Kidney epithelial cell (primary cell): ENCODE measurements at places on chromosomes 5 and 9. TPM values are rescaled to one million over a fixed set of nuclear protein-coding genes. Genes with fewer than 3 reads are reported as not detected.

FOXD1 gene
- total RNA-seq: 14.7 and 22.0 TPM in 2 replicates

SPAAR gene
- not detected in 2 replicates for total RNA-seq

SPATA31D4 gene
- total RNA-seq: not detected in 2 replicates

ECSCR gene
- total RNA-seq: not detected in 2 replicates

TICAM2 gene
- total RNA-seq: 0.55 and 2.3 TPM in 2 replicates

- no peak for DNase-seq
Measured at GRCh38 chr5:138448481-138449398, 9.9 kb downstream of the REEP2 start.

DNA sequence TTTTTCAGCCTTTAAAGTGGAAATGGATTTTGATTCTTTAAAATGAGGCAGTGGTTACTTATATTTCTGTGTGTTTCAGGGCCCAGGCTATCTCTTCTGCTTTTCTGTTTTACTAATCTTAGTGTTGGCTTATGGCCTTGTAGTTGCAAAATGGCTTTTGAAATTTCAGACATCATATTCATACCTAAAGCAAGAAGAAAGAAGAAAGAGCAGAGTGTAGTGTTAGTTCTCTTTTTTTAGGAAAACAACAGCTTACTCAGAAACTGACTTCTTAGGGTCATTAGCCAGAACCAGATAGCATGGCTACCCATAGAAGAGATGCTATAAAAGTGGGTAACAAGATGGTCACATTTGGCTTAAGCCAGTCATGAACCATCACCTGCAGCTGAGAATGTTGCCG lies 20.9 kb downstream of the ZBED3 start:
- no peak for DNase-seq

DNA sequence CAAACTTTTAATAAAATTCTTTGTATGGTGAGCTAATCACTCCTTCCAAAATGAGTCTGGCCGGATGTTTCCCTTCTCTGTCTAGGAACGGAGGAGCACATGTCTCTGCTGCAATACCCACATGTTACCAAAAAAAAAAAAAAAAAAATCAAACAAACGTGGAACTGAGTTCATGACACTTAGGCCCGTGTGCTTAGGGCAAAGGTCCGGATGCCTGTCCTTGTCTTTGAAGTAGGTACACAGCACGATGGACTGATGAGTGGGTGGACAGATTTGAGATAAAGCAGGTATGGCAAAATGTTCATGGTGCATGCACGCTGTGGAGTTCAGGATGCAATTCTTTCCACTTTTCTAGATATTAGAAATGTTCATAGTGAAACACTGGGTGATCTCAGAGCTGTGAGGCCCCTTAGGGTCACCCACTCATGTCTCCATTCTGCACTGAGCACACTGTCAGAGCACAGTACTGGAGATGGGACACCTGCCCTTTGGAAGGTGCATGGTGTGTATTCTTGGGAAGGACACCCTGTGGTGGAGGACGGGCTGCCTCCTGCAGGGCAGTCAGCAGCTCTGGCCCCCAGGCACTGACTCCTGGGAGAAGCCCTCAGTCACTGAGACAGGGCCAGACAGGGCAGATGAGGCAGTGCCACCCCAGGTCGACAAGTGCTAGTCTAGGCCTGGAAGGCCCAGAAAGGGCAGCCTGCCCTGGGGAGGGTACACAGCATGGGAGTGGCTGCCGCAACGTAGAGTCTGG lies 43.6 kb downstream of the GADD45G start:
- no peak for DNase-seq

GRCh38 chr5:98111686-98112085 lies 661.8 kb upstream of the RGMB start:
- no peak for DNase-seq

DNA sequence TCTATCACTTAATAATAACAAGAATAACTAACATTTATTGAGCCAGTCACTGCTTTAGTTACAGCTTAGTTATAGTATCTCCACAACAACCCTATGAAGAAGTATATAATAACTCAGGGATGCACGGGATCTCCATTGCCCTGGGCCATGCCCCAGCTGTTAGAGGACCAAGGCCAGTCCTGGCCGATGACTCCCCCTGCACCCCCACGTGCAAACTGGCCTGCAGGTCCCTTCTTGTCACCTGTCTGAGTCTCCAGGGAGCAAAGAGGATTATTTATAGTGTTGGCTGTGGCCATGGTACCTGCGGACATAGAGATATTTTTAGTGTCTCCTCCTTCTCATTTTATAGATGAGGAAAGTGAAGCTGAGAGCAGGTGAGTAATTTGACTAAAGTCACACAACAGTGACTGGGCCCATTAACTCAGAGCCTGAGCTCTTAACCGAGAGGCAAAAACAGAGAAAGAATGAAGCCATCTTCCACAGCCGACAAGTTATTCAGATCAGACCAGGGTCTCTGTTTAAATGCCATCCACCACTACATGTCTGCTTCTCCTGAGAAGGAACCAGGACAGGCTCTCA lies 94.4 kb downstream of the TMEM215 start:
- no peak for DNase-seq

DNA sequence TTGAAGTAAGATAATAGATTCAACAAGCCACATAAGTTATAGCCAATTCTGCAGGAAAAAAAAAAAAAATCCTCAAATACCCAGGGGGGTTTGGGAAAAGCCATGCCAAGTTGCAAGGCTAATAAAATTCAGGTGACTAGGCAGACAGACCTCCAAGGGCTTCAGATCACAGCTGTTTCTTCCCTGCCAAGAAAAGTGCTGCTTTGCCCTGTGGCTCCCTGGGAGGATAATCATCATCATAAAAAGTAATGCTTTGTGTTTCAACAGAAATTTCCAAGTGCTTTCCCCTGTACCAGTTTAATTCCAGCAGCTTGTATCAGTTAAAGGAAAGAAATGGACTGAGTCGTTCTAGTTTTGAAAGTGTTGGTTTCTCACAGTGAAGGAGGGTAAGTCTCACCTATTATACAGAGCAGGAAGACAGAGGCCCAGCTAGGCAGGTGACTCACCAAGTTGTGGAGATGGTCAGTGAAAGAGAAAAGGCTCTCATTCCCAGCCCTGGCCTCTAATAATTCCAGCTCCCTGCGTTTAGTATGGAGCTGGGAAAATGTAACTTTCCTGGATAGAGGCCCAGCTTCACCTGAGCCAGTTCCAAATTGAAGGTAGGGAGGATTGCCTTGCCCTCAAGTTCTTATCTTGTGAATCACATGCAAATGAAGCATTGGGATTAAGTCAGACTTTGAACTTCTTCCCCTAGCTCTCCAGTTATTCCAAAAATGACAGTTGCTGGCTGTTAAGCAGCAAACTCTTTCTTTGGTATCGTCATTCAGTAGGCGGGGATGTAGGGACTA lies 263.4 kb downstream of the GRIA1 start:
- no peak for DNase-seq

DNA sequence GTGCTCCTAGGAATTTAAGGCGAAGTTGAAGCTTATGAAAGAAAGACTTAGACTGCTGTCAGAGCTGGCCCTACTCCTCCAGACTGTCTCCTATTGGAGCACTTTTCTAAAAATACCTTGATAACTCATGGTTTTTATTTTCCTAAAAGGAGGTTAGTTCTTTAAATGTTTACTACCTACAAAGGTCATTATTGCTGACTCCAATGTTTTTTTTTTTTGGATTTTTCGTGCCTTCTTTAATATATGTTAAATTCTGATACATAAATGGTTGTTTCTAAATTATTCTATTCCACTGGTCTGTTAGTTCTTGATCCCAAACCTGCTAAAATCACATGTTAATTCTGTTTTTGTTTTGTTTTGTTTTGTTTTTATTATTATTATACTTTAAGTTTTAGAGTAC lies 227.6 kb upstream of the FTMT start:
- no peak for DNase-seq

- DNase-seq: no peak
Measured at GRCh38 chr5:7850395-7851239, at the start of gene CFAP90. Gene CFAP90 (minus strand): TSS chr5:7851133. CDS start chr5:7851021, 112 bp downstream.

DNA sequence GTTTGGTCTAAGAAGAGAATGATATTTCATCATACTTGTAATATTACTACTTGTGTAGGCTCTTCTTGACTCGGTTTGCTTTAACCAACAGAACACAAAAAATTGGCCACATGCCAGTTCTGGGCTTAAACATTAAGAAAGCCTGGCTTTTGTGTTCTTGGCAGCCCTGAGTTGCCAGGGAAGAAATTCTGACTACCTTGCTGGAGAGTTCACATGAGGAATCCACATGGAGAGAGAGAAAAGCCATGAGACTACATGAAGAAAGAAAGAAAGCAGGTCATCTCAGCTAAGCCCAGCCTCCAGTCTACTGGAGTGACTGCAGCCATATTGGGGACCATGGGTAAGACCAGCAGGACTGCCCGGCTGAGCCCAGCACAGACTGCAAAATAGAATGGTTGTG lies 524.8 kb downstream of the RAB3C start:
- no peak for DNase-seq

DNA sequence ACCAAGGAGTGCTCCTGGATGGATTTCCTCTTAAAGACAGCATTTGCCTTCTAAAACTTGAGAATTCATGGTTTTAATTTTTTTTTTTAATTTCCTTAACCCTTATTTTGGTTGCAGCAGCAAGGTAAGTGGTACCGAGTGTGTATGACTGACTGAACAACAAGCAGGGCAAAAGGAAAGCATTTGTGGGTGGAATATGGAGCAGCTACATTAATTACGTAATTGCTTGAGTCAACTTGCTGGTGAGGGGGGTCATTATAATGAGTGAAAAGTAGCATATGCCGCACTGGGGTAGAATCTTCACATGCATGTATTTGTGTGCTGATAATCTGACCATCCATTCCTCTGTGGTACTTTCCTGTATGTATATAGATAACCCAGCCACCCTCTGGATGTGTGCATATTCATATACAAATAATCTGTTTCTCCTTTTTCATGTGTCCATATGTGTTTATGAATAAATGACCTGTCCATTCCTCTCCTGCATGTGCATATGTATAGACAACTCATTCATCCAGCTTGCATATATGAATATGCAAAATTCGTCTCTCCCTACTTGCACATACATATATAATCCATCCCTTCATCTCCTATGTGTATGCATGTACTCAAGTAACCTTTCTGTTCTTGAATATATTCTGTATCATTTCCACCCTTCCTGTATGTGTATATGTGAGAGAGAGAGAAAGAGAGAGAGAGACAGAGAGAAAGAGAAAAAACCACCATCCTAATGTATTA lies 147.5 kb upstream of the RUSC2 start:
- DNase-seq: no peak

- DNase-seq: no peak
Measured at GRCh38 chr5:322281-322941, 897 bp downstream of the AHRR start.

DNA sequence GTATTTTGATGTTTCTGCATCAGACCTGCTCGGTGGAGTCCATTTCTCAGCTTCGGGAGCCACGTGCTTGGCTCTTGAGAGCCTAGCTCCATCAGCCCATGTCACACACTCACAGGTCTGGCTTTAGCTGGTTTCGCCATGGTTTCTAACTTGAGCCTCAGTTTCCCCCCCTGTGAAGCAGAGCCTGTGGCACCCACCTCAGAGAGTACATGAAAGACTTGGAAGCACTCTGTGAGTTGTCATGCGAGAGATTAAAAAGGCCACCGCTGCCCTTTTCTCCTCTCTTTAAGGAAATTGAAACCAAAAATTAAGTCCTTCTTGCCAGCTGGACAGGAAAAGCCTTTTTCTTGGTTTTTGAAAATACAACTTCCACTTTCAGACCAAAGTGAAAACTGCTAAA lies 8.8 kb downstream of the TENT4A start:
- no peak for DNase-seq

DNA sequence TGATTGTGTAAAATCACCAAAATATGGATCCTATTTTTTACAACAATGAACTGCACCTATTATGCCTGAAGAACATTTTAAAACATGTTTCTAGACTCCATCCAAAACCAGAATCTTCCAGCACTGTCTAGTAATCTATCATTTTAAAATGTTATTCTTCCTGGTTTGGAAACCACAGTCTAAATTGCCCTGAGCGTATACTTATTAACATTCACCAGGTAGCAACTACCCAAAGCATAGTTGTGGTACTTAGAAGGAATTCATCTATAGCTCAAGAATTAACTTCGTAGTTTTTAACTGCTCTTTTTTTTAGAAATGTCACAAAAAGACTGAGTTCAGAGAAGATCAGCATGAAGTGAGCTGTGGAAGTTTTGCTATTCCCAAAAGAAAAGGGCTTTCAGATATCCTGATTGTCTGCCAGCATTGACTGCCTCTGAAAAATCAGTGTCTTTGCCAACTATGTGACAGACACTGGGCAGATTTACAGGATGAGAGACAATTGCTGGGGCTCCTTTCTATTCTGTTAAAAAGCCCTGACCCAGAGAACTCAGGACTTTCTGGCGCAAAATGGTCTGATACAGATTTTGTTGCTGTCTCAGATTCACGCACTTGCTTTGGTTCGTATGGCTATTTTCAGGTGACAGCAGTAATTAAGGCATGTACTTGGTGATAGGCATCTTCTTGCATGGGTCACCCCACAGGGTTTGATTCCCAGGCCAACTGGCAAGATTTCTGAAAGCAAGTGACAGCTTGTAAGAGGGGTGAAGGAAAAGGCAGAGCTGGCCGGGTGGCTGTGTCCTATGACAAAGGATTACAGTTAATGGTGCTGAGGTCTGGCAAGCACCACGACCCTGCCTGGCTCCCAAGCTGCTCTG lies 152.5 kb upstream of the RAI14 start:
- DNase-seq: no peak

GRCh38 chr9:69919461-69920061 lies 98.9 kb downstream of the CFAP95 start:
- DNase-seq: no peak

- no peak for DNase-seq
Measured at GRCh38 chr5:37717613-37718431, 122.0 kb downstream of the GDNF start.
